ENCODE measurements at places on chromosomes 3 and 15. TPM values are rescaled to one million over a fixed set of nuclear protein-coding genes. Genes with fewer than 3 reads are reported as not detected.
A peak's percentile ranks its signal among the peaks of the same experiment; 100 is the strongest.

DNA sequence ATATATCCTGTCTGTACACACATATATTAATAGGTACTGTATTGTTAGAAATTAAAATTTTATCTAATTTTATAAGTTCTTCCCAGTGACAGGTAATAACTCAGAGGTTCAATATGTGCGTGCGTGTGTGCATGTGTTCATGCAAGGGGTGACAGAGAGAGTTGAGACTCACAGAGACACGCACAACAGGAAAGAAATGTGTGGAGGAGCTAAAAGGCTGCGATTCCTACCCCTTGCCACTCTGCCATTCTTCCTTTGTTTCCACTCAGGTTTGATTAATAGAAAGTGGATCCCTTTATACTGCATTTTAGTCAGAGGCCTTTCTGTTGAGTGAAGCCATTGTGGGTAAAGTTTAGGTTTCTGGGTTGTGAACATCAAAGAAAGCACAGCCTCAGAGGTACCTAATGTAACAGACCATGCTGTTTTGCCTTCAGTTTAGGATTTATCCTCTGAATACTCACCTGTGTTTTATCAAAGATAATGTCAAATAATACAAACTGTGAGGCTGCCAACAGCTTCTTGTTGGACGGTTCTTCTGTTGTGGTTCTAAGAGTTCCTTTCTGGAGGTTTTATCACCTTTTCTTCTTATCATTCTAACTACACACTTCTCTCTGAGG lies 182.3 kb downstream of the EPHA3 start:
- no peaks in the 10 kb centered on the region for H3K4me1 ChIP-seq
- no peaks in the 10 kb centered on the region for H3K36me3 ChIP-seq
- no peak overlapping the region for H3K27ac ChIP-seq

DNA sequence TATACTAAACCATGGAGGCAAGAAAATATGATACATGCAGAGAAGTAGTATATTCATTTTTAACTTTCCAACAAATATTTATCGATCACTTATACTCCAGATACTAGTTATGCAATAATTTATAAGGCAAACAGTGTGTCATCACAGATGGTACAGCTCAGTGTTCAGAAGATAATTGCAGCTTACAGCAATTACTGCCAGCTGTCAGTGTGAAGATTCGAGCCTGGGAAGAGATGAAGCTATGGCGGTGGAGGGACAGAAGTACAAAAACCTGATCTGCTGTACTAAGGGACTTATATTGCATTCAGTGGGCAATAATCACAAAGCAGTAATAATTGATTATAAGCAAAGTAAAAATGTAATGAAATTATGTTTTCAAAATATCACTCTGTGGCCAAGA lies 170.6 kb upstream of the EPHA3 start:
- H3K36me3 ChIP-seq = no peaks in the 10 kb centered on the region
- H3K27ac ChIP-seq = no peak overlapping the region
- no peak for DNase-seq
- no peaks in the 10 kb centered on the region for H3K27me3 ChIP-seq
- H3K4me1 ChIP-seq = no peaks in the 10 kb centered on the region

DNA sequence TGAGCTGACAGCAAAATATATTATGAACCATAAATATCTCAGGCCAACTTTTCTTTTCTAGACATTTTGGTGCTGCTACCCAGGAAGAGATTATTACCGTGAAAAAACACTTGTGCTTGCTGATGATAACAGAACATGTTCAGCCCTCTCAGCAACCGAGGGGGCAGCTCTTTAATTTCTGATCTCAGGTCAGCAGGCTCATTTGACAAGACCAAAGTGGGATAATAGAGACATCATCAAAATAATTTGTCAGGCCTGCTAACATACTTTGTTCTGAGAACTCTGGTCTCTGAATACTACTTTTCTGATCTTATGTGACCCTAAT lies 645.9 kb upstream of the KCNMB2 start:
- no peak overlapping the region for H3K4me3 ChIP-seq
- DNase-seq = no peak
- peaks cover 2% of the 10 kb centered on the region for H3K4me1 ChIP-seq

GRCh38 chr3:146881356-146881755 lies 276.2 kb upstream of the PLSCR5 start:
- no peak for DNase-seq
- H3K36me3 ChIP-seq = no peaks in the 10 kb centered on the region
- H3K4me3 ChIP-seq = no peak overlapping the region

GRCh38 chr15:52653431-52653964 lies 25.7 kb downstream of the ATOSA start:
- peak; percentile 85 for DNase-seq
- H3K36me3 ChIP-seq = no peaks in the 10 kb centered on the region
- no peak overlapping the region for H3K4me3 ChIP-seq
- peaks cover 5% of the 10 kb centered on the region for H3K4me1 ChIP-seq
- no peaks in the 10 kb centered on the region for H3K27me3 ChIP-seq
- peak overlapping the region; percentile 36 for H3K27ac ChIP-seq

DNA sequence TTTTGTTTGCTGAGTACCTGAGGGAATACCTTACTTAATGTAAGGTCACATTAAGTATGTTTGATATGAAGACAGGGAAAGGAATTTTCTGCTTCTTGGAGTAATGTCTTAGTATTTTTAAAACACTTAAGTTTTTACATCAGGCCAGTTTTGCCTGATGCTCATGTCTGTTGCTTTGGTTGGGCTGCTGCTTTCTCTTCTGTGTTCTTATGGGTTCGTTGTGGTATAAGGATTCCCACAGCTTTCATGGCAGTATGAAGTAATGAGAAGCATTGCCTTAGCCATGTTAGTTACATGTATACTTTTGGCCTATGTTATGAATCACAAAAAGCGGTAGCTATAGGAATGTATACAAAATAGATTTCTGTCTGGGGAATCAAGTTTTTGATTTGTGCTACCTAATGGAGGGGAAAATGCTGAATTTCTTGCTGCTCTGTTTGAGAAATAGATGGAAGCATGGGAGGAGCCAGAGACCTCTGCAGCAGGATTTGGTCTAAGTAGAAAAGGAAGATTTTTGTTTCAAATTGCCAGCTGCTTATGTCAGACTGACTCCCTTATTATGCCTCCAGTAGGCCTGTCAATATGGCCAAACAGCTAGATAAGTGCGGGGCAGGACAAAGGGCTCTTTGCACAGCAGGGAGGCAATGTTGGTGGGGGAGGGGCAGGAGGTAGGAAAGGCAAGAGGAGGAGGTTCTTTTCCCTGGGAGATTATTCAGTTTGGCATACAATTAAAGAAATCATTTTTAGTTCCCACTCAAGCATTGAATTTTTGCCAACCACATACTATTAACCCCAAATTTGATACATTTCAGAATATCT lies 5.2 kb downstream of the SETD5 start:
- no peak overlapping the region for H3K4me3 ChIP-seq
- no peaks in the 10 kb centered on the region for H3K27me3 ChIP-seq
- no peak overlapping the region for H3K27ac ChIP-seq
- no peaks in the 10 kb centered on the region for H3K36me3 ChIP-seq

DNA sequence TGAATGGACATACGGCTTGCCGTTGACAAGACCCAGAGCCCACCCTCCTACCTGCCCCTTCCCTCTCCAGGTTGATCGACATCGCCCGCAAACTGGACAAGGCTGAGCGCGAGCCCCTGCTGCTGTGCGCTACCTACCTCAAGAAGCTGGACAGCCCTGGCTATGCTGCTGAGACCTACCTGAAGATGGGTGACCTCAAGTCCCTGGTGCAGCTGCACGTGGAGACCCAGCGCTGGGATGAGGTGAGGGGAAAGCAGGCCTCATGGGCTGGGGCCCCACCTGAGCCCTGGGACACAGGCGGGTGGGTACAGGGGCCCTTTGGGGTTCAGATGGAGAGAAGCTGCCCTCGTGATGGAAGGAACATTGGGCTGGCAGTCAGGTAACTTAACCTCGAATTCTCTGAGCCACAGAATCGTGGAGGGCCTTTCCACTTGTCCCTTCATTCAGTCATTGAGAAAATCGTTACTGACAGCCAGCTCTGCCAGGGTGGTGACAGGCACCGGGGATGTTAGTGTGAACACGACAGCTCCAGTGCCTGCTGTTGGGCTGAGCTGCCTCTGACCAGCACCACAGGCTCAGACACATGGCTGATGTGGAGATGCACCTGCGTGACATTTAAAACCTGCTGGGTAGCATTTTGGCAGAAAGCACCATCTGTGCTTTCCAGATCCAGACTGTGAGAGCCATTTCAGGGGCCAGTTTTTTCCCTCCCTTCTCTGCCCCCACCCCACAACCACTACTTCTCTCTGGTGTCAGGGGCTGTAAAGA lies 25.6 kb upstream of the RHO start:
- DNase-seq = no peak
- peaks cover 9% of the 10 kb centered on the region for H3K36me3 ChIP-seq
- no peak overlapping the region for H3K4me3 ChIP-seq
- no peak overlapping the region for H3K27ac ChIP-seq
- H3K4me1 ChIP-seq = peaks cover 13% of the 10 kb centered on the region

GRCh38 chr3:84074767-84075166 lies 884.0 kb upstream of the CADM2 start:
- no peak overlapping the region for H3K27ac ChIP-seq
- H3K36me3 ChIP-seq = no peaks in the 10 kb centered on the region
- no peaks in the 10 kb centered on the region for H3K4me1 ChIP-seq
- no peak for DNase-seq

DNA sequence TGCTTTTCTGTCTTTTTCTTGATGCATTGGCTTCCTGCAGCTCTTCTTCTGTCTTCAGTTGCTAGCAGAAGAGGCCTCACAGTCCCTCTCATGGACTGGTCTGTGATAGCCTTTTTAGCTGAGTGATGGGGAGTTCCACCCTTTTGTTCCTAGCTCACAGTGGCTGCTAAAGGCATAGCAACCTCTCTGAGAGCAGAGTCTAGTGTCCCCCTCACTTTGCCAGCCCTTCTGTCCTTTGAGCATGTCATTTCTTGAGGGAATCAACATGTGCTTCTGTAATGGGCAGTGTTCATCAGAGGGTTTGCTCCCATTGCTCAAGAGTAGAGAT lies 44.4 kb downstream of the GAP43 start:
- DNase-seq = no peak
- no peak overlapping the region for H3K4me3 ChIP-seq
- no peaks in the 10 kb centered on the region for H3K36me3 ChIP-seq
- H3K4me1 ChIP-seq = no peaks in the 10 kb centered on the region

- peak; percentile 60 for DNase-seq
- H3K27ac ChIP-seq = no peak overlapping the region
- H3K4me1 ChIP-seq = peaks cover 6% of the 10 kb centered on the region
- no peaks in the 10 kb centered on the region for H3K27me3 ChIP-seq
- H3K4me3 ChIP-seq = no peak overlapping the region
These were observed 6.2 kb upstream of the TIPARP start for GRCh38 chr3:156668073-156668763.

DNA sequence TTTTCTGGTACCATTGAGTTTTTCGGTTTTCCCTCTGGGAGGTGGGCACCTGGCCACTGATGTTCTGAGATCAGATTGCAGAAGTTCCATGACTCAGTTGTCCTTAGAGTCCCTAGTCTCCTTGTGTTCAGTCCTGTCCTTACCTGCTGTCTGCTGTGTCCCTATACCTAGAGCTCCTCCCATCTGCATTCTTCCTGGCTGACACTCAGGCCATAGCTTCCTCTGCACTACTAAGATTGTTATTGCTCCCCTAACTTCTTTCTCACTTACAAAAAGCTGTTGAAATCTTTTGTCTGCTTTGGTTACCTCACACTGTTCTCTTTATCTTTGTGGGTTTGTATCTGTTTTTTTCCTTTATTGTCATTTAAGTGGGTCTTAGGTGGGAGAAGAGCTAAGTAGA lies 13.2 kb downstream of the USP3 start:
- no peak for DNase-seq
- H3K27ac ChIP-seq = no peak overlapping the region
- H3K4me1 ChIP-seq = peaks cover 13% of the 10 kb centered on the region

- peak overlapping the region; percentile 87 for H3K27ac ChIP-seq
- H3K27me3 ChIP-seq = no peaks in the 10 kb centered on the region
- no peak for DNase-seq
- peak overlapping the region; percentile 56 for H3K4me3 ChIP-seq
These were observed 532 bp upstream of the SELENOT start for GRCh38 chr3:150602426-150603152.

DNA sequence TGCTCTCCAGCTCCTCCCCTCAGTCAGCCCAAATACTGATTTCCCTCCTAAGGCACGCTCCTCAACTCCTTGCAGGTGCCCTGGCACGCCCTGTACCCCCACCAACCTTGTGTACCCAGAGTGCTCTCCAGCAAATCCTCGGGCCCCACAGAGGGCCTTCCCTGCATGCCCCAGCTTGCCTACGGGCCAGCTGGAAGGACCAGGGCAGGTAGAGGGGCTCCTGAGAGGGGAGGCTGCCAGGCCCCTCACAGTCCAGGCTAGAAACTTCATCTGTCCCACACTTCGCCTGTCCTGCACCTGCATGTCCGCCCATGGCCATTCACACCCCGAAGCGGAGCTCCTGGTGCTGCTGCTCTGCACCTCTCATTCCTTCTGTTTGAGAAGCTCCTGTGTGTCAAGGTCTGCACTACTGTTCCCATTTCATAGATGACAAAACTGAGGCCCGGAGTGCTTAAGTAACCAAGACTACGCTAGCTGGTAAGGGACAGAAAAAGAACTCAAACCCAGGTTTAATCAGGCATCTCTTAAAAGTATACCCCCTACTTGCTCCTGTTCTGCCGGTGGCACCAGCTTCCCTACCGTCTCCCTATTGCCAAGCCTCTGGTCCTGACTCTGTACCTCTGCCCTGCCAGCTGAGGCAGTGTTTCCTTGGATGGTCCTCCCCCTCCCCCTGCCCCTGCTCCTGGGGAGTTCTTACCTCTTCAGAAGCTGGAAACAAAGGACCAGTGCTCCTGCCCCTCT lies 35.6 kb downstream of the ZXDC start:
- no peak overlapping the region for H3K27ac ChIP-seq
- no peaks in the 10 kb centered on the region for H3K4me1 ChIP-seq
- peaks cover 2% of the 10 kb centered on the region for H3K36me3 ChIP-seq

DNA sequence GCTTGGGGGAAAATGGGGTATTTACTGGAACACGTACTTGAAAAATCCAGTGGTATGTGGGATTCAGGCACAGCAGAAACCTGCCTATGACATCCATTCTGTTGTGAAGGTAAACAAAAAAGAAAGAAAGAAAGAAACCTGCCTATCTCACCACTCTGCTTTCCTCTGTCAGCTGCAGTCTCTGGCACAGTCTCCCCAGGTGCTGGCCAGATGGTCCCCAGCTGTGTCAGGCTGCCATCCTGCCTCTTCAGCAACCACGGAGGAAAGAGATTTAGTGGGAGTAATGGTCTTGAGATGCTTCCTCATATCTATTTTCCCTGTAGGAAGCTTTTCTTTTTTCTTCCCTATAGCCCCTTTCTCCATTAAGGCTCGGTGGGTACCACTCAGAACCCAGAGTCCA lies 2.5 kb upstream of the PXYLP1 start:
- H3K36me3 ChIP-seq = no peaks in the 10 kb centered on the region
- H3K27me3 ChIP-seq = peaks cover 3% of the 10 kb centered on the region
- DNase-seq = no peak
- H3K4me3 ChIP-seq = no peak overlapping the region
- no peak overlapping the region for H3K27ac ChIP-seq

EXD1 gene
- total RNA-seq = not detected

CD200R1 gene
- under 0.01 TPM for total RNA-seq

TRAIP gene
- 6.3 TPM for total RNA-seq
